ENCODE measurements at places on chromosomes 6 and 20. TPM values are rescaled to one million over a fixed set of nuclear protein-coding genes. Genes with fewer than 3 reads are reported as not detected.

TRIM40 gene
- not detected for total RNA-seq

DNA sequence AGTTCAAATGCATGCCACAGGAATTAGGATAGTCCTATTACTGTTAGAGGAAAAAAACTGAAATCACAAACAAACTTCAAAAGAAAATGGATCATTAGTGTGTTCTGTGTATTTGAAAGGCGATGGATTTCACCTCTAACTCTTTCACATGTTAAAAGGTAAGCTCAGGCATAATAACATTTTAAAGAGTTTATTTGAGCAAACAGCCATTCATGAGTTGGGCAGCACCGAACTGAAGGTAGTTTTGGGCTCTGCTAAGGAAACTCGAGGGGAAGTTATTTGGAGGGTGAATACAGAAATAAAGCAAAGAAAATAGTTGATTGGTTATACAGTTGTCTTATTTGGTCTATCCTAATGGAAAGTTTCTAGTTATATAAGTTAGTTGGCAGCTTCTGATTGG, 546.5 kb upstream of the POU3F2 start:
- DNase-seq = no peak

DNA sequence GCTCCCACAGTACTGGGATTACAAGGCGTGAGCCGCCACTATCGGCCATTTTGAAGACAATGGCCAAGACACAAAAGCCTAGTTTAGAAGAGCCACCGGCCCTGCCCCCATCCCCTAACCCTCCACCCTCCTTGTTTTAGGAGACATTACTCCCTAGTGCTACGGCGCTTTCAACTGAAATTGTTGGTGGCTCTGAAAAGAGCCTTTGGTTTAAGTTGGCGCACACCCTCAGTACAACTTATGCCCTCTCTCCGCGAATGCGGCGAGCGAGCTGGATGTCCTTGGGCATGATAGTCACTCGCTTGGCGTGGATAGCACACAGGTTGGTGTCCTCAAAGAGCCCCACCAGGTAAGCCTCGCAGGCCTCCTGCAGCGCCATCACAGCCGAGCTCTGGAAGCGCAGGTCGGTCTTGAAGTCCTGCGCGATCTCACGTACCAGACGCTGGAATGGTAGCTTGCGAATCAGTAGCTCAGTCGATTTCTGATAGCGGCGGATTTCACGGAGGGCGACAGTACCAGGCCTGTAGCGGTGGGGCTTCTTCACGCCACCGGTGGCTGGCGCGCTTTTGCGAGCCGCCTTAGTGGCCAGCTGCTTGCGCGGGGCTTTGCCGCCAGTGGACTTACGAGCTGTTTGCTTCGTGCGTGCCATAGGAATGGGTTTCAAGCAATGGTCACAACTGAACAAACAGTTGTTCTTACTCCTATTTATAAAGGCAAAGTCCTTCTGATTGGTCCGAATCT, 114.9 kb upstream of the BTN3A2 start:
- peak; percentile 43 for DNase-seq

CGA gene
- total RNA-seq = not detected

GRCh38 chr20:38927902-38928578, 1.8 kb downstream of the FAM83D start:
- DNase-seq = no peak

Data from mesothelial cell of epicardium (in vitro differentiated cells).